ENCODE measurements at places on chromosomes 6 and 20. TPM values are rescaled to one million over a fixed set of nuclear protein-coding genes. Genes with fewer than 3 reads are reported as not detected.

Gene PTPRA
- 36.2 TPM for total RNA-seq

Gene MEP1A
- total RNA-seq, result not detected

Gene PCK1
- total RNA-seq, result not detected

Gene SNAP91
- not detected for total RNA-seq

Gene SYTL3
- 4.9 TPM for total RNA-seq

Gene C6orf15
- not detected for total RNA-seq

Gene MYB
- 0.29 TPM for total RNA-seq

Gene PKHD1
- not detected for total RNA-seq
